Kidney (tissue), 22 donors: ENCODE measurements at places on chromosomes 2 and 18.

GRCh38 chr2:1482253-1482675 lies 69.0 kb downstream of the TPO start:
- H3K36me3 ChIP-seq, result no peaks in the 10 kb centered on the region
- H3K4me3 ChIP-seq, result no peak overlapping the region
- H3K27ac ChIP-seq, result no peak overlapping the region
- H3K27me3 ChIP-seq, result no peaks in the 10 kb centered on the region
- DNase-seq, result no peak

GRCh38 chr2:192687015-192687414 lies 492.3 kb upstream of the TMEFF2 start:
- no peak overlapping the region for H3K4me3 ChIP-seq
- no peaks in the 10 kb centered on the region for H3K4me1 ChIP-seq
- no peaks in the 10 kb centered on the region for H3K27me3 ChIP-seq
- H3K27ac ChIP-seq, result no peak overlapping the region
- no peaks in the 10 kb centered on the region for H3K36me3 ChIP-seq
- DNase-seq, result no peak

- H3K36me3 ChIP-seq, result no peaks in the 10 kb centered on the region
- no peak overlapping the region for H3K27ac ChIP-seq
- H3K4me1 ChIP-seq, result no peaks in the 10 kb centered on the region
Measured at GRCh38 chr2:85191157-85191556, 58.0 kb downstream of the TCF7L1 start.

- H3K4me1 ChIP-seq, result peaks cover 5% of the 10 kb centered on the region
- H3K4me3 ChIP-seq, result no peak overlapping the region
- DNase-seq, result peak; percentile 78
- H3K27me3 ChIP-seq, result no peaks in the 10 kb centered on the region
Measured at GRCh38 chr2:149733936-149734685, 146.5 kb upstream of the MMADHC start.

GRCh38 chr2:110863726-110864125 lies 131.4 kb downstream of the ACOXL start:
- no peak overlapping the region for H3K27ac ChIP-seq
- H3K36me3 ChIP-seq, result no peaks in the 10 kb centered on the region
- no peaks in the 10 kb centered on the region for H3K4me1 ChIP-seq
- H3K4me3 ChIP-seq, result no peak overlapping the region
- DNase-seq, result no peak

DNA sequence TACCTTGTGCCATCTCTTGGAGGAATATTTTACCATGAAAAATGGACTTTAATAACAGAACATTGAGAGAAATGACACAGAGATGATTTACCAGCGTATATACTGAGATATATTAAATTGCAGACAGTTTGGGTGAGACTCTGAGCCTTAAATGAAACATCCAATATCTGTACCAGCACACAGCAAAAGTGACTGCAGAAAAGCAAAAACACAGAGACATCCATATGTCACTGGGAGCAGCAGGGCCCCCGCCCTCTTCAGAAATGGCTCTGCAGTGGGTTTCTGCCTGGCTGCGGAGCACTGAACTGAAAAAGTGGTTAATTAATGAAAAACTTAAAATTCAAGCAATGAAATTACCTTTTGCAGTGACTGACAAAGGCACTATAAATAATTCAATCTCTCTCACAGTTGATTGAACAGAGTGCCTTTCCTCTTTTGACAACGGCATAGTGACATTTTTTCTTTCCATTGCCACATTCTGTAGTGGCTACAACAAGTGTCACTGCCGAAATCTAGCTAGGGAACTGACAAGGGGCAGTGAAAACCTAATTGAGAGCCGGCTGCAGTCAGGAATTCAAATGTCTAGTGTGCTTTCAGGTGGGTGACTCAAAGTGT lies 353.4 kb downstream of the ALK start:
- no peak overlapping the region for H3K27ac ChIP-seq
- no peak overlapping the region for H3K4me3 ChIP-seq
- no peak for DNase-seq

DNA sequence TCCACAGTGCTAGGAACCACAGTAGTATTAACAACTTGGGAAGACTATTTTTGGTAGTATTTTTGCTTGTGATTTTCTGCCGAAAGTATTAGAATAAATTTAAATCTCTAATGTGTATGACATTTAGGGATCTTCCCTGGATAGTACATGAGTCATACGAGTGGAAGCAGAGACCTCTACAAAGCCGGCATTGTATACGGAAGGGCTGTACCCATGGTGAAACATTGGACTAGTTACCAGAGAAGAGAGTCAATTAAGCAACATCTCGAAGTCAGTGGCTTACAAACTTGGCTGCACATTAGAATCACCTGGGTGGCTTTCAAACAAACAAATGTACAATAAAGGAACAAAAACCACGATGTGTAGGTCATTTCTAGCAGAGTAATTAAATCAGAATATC lies 1131.7 kb upstream of the LRRTM1 start:
- H3K36me3 ChIP-seq, result no peaks in the 10 kb centered on the region
- H3K4me3 ChIP-seq, result no peak overlapping the region
- H3K4me1 ChIP-seq, result no peaks in the 10 kb centered on the region

GRCh38 chr18:79422022-79422782 lies 26.5 kb downstream of the NFATC1 start:
- H3K36me3 ChIP-seq, result no peaks in the 10 kb centered on the region
- no peaks in the 10 kb centered on the region for H3K4me1 ChIP-seq
- H3K4me3 ChIP-seq, result no peak overlapping the region
- H3K27ac ChIP-seq, result no peak overlapping the region

DNA sequence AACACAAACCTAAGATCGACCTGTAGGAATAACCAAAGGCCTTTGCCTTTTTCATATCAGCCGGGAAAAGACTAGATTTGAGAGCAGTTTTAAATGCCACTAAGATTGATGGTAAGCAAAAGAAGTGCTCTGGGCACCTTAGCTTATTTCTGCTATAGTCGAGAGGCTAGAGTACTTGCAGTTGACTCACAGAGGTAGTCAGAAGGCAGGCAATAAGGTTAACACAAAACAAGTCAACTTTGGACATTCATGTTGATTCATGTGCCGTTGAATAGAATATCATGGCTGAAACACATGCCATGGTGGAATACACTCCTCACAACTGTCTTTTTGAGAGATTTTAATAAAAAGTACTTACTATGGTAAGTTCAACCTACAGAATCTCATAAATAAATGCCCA lies 507.6 kb downstream of the ZEB2 start:
- H3K4me1 ChIP-seq, result no peaks in the 10 kb centered on the region
- H3K27ac ChIP-seq, result no peak overlapping the region
- H3K4me3 ChIP-seq, result no peak overlapping the region
- DNase-seq, result no peak
- no peaks in the 10 kb centered on the region for H3K36me3 ChIP-seq
- no peaks in the 10 kb centered on the region for H3K27me3 ChIP-seq

- H3K4me3 ChIP-seq, result no peak overlapping the region
- H3K36me3 ChIP-seq, result no peaks in the 10 kb centered on the region
- DNase-seq, result no peak
- H3K4me1 ChIP-seq, result no peaks in the 10 kb centered on the region
Measured at GRCh38 chr2:171389780-171390179, 44.0 kb downstream of the METTL8 start.
